ENCODE measurements at places on chromosomes 2 and 18.

DNA sequence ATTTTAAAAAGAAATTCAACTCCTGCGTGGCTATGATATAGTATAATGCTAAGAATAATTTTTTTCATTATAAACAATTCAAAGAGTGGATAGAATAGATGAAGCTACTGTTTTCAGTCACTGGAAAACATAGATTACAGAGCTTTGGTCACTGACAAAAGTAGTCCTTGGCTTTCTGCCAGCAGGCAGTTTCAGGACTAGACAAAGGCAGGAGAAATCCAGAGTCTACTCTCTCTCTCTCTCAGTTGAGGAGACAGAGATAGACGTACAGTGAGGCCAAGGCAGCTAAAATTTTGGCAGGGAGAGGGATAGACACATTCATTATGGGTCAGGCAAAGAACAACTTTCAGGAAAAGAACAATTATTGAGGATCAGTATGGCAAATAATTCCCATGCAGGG, 491.4 kb upstream of the CRIM1 start:
- no peak for DNase-seq

DNA sequence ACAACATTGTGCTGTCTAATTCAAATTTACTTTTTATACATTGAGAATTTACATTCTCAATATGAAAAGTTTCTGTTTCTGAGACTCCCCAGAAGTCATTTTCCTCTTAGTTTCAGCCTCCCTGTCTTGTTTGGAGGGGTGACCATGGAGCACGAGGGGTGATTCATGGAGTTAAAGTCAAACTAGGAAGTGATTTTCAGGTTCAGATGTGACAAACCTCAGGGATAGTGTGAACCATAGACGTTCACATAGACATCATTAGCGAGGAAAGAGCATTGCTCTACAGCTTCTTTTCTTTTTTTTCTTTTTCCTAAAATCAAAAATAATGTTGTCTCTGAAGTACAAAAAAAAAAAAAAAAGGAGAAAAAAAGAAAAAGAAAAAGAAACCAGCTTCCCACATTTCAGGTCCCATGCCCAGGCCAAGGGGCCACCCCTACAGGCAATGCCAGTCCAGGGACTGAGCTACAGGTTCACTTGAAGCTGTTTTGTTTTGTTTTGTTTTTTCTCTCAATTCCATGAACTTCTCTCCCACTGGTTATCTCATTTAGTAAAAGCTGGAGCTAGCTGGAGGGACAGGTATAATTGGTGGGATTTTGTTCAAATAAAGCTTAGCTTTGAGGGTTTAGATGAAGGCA, 18.1 kb upstream of the LCLAT1 start:
- no peak for DNase-seq

DNA sequence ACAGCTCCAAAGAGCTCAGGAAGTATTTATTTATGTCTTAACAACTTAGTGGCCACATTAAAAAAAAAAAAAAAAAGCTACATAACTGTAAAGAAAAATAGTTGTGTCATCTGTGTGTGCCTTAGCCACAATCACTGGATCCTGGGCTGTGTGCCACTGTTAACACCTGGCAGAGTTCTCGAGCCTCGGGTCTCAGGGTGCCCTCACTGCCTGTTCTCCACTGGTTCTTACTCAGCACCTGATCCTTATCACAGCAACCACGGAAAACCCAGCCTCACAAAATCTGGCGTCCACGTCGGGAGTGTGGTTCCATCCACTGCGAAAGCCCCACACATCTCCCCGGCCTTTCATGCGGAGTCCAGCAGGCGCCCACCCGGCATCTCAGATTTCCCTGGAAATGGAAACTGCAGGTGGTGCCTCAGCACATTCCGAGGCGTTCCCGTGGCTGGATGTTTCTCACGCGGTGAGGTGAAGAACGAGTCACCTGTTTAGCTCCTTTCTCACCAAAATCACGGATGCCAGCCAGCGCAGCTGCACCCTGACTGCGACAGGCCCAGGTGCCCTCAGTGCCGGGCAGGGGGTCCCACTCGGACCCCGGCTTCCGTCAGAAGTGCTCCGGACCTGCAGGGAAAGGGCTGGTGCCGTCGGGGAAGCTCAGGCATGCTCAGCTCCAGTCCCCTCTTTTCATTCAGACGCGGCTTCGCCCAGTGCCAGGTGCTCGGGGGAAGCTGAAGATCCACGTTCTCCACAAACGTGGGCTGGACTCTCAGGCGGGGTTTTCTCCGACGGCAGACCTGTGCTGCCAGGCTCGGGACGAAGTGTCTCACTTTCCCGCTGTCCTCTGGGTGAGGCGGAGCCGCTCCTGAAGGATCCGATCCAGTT, 198.7 kb upstream of the SALL3 start:
- peak; percentile 43 for DNase-seq

- no peak for DNase-seq
Measured at GRCh38 chr2:157480182-157480961, 36.5 kb upstream of the CYTIP start.

DNA sequence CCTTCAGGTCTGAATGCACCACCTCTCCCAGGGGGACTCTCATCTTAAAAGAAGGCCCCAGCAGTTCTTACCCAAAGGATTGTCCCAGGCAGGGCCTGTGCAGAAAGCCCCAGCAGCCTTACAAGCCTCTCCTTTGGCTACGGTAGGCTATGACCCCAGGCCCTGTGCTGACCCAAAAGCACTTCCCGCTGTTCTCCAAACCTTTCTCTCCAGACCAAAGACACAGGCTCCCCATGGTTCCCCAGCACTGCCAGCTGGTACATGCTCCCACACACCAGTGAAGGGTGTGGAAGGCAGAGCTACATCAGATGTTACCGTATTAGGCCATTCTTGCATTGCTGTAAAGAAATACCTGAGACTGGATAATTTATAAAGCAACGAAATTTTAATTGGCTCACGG, 35.4 kb downstream of the LBH start:
- DNase-seq: peak; percentile 15

- no peak for DNase-seq
Measured at GRCh38 chr2:184644685-184645084, 46.4 kb downstream of the ZNF804A start.

DNA sequence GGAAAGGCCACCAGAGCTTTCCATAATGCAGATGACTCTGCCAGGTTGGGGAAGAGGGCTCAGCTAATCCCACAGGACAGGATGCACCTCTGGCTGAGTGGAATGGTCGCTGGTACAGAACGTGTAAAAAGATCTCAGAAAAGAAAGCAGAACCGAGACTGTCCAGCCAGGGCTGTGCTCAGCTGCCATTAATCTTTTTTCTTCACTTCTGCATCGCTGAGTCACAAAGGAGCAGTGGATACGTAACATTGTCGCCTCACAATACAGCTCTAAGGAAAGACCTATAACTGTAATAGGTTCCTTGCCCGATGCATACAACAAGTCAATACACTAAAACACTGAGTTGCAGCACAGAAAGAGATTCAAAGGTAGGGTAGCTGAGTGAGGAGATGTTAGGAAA, 354.2 kb downstream of the EN1 start:
- DNase-seq: no peak

GRCh38 chr2:17303054-17303453, 215.2 kb downstream of the RAD51AP2 start:
- no peak for DNase-seq

DNA sequence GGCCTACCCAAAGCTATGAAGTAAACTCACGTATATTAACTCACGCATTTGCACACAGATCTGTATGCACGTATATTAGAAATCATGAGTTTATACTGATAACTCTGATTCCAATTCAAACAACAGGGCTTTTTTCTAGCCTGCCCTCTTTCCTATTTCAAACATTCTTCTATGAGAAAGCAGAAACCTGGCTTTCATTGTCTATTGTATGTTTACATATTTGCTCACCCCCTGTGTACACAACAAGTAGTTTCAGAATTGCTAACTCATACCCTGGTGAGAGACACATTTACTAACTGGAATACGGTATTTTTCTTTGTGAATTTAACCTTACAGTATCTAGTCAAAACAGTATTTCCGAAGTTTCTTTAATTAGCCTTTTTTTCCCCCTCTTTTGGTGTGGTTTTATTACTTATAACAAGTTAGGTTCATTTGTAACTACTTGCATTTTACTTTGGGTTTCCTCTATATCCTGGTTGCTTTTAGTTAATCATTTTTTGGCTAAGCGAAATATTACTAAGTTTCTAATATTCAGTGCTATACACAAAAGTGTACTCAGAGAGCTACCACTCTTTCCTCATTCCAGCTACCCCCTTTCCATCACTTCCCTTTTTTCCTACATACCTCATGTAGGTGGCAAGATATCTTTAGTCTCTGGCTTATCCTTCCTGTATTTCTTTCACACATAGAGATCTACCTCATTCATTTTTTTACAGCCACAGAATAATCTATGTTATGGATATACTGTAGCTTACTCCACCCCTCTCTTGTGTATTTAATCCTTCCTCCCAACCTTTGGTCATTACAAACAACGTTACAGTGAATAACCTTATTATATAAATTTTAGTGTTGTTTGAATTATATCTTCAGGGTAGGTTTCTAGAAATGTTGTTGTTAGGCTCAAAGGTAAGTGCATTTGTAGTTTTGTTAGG, 112.7 kb upstream of the BCL2L11 start:
- DNase-seq: no peak

GRCh38 chr2:88760819-88761598, 69.5 kb downstream of the RPIA start:
- no peak for DNase-seq

- no peak for DNase-seq
Measured at GRCh38 chr18:69647702-69648101, 247.0 kb downstream of the DOK6 start.

GRCh38 chr2:63692002-63692606, 103.3 kb downstream of the MDH1 start:
- DNase-seq: no peak

DNA sequence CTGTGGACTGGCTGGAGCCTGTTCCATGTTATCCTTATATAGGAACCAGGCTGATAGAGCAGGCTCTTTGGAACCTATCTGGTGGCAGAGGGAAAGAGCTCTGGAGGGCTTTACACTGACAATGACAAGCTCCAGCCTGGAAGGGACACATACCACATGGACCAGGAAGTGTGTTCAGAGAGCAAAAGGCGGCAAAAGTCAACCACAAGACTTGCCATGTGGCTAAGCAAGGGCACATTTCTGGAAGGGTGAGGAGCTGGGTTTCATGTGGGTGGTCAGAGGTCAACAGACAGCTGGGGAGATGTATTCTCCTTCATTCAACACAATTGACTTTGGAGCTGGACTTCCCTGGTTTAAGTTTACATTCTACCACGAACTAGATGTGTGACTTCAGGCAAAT, 325.2 kb downstream of the DYSF start:
- peak; percentile 37 for DNase-seq

GRCh38 chr2:121074293-121074932, 210.6 kb downstream of the TFCP2L1 start:
- DNase-seq: peak; percentile 83

DNA sequence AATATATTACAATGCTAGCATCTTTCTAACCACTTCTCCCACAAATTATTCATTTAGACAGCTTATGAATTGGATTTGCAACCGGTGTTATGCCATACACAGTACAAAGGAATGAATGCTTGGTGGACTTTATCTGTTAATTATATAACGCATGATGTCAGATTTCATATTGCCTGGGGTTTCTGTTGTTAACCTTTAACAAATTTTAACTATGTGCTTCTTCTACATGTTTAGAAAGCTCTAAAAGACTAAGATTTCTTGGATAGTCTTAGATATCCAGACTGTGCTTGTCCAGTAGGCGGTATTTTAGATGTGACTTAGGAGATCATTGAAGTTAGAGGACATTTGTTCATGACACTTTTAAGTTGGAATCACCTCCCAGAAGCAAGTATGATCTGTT, 976.3 kb downstream of the TMEM182 start:
- DNase-seq: no peak

GRCh38 chr2:22788749-22789327, 596.1 kb upstream of the KLHL29 start:
- no peak for DNase-seq

GRCh38 chr2:201191132-201191875, 8.4 kb downstream of the CASP10 start:
- no peak for DNase-seq

GRCh38 chr2:44433895-44434294, 72.1 kb downstream of the CAMKMT start:
- DNase-seq: peak; percentile 77

DNA sequence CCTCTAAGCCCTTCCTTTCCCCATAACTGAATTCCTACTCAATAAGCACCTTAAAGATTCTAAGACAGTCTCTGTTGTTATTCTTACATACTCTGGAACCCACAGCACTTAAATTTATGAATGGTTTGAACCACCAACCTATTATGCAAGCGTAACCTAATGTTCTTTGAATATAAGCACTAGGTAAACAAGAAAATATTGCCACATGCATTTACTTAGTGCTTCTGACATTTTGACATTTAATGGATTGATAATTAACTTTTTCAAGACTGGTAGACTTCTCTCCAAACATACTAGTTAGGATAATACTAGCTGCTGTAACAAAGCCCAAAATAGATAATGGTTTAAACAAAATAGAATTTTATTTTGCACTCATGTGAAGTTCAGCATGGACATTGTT, 164.8 kb downstream of the ARHGAP15 start:
- no peak for DNase-seq

DNA sequence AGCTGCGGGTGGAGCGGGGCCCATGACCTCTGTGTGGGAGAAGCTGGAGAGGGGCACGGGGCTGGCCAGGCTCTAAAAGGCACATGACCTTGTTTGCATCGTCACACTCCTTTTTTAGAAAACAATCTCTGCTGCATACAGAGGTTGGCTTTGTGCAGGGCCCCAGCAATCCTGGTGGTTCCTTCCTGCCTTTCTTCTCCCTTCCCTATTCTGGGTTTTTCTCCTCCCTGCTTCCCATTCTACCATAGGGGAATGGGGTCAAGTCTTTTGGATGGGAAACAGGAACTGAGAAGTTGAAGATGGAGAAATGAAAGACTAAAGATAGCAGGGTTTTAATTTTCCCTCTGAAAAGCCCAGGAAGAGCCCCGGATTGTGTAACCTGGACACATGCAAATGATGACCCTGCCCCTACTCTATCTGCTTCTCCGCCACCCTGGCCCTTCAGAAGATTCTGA, 53.9 kb downstream of the ASAP2 start:
- DNase-seq: no peak

DNA sequence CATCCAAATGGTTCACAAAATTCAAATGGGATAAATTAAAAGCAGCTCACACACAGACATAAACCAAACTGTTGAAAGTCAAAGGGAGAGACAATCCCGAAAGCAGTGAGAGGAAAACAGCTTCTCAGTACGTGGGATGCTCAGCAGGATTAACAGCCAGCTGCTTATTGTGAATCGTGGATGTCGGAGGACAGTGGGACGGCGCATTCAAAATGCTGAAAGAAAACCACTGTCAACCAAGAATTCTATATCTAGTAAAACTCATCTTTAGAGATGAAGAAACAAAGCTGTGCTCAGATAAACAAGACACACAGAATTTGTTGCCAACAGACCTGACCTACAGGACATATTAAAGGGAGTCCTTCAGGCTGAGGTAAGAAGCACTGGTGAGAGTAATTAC, 102.9 kb downstream of the NFATC1 start:
- DNase-seq: peak; percentile 27

DNA sequence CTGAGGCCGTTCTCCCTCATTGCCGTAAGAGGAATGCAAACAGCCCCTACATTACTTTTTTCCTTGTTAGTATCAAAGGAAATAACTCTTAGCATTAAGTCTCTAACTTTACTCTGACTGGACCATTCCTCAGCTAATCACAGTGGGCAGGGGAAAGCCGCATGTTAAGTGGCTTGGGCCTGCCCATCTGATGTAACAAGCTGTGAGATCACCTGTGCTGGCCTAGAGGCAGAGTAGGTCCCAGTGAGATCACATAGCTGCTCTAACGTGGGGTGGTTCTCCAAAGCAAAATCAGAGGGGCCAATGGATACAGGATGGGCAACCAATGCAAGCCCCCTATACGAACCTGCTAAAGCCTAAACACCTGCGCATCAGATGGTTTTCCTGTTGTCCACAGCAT, 5.9 kb upstream of the MOCOS start:
- DNase-seq: no peak

All from islet precursor cell (in vitro differentiated cells).